ENCODE measurements at places on chromosomes 7 and 10. TPM values are rescaled to one million over a fixed set of nuclear protein-coding genes. Genes with fewer than 3 reads are reported as not detected.

The TAS2R41 gene
- not detected for total RNA-seq

The WNT2 gene
- not detected for total RNA-seq

The RTKN2 gene
- 0.95 TPM for total RNA-seq

The HMX3 gene
- total RNA-seq, result not detected

The RAMP3 gene
- not detected for total RNA-seq

The LYZL2 gene
- total RNA-seq, result not detected

The KCNIP2 gene
- 0.32 TPM for total RNA-seq

The UTF1 gene
- not detected for total RNA-seq

Data from A549 treated with Mapracorat at 1 μM for 4 hours (cell line).